Stimulated activated CD4-positive, alpha-beta T cell treated with anti-CD3 and anti-CD28 coated beads, Interleukin-15, amount 100 ng/mL, for 48 hours (primary cell): ENCODE measurements at places on chromosomes 7 and 10.

DNA sequence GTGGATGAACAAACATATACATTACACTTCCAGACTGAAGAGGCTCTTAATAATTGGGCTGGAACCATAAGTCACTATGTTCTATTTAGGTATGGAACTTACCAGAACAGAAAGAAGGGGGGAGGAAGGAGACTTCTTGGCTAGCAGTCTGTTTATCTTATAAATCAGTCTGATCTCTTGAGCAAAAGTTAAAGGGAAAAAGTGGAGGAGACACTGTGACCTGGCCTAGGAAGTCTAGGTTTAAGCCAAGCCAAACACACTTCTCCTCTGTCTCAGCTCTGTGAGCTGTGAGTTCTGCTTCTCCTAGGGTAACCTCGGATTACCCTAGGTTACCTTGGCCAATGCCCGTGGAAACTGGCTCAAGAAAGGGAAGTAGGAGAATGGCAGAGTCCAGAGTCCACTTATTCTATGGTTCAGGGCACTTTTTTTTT lies 95.2 kb downstream of the PFKFB3 start:
- no peak for DNase-seq

GRCh38 chr7:38671911-38672905 lies 41.0 kb upstream of the AMPH start:
- no peak for DNase-seq

DNA sequence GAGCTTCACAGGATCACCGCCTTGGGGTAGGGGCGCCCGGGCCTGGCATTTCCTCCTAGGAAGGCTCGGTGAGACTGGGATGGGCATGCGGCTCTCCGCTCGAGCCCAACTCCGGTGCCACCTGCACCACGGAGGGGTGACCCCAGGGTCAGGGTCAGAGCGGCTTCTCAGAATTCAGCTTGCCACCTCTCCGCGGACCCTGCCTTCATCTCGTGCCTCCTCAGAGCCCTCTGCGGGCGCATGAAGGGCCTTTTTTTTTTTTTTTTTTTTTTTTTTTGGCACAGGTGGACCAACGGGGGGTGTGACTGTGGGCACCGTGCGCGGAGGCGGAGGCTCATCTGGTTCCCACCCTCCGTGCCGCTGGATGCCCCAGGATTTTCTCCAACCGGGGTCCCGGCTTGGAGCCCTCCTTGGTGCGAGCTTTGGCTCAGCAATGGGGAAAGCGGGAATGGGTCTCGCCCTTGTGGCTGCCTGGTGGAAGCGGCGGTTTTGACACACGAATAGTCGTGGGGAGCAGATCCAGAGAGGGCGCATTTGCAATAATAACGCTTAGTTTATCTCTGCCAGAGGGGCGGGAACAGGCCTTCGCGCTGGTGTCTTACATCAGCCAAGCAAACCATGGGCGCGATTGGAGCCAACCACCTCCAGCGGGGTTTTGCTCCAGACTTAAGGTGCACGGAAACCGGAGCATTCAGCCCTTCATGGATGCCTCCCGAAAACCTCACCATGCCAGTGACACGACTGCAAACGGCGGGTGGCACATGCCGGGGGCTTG lies 5.0 kb upstream of the TNRC18 start:
- DNase-seq: no peak

DNA sequence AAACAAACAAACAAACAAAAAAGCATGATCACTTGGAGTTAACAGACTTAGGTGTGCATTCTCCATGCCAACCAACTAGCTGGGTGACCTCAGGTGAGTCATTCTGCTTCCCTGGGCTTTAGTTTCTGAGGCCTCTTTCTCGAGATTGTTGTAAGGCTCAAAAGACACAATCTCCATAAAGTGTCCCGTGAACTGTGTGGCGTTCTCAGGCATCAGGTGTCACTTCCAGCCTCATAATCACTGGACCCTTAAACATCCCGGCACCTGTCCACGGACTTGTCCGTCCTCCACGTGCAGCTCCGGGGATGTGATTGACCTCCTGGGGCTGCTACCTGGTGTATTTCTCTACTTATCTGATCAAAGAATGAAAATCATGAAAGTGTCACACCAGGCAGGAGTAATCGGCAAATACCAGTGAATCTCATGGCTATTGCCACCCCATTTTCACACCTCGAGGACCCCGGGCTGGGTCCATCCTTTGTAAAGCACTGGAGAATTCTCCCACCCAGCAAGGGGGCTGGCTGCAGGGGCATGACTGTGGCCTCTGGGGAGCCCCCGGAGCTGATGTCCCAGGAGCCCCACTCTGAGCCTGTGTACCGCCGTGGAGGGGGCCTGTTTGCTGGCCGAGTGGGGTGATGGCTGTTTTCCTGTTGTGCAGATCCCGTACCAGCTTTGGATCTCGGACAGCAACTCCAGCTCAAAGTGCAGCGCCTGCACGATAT lies 189.8 kb upstream of the SH2B2 start:
- no peak for DNase-seq

DNA sequence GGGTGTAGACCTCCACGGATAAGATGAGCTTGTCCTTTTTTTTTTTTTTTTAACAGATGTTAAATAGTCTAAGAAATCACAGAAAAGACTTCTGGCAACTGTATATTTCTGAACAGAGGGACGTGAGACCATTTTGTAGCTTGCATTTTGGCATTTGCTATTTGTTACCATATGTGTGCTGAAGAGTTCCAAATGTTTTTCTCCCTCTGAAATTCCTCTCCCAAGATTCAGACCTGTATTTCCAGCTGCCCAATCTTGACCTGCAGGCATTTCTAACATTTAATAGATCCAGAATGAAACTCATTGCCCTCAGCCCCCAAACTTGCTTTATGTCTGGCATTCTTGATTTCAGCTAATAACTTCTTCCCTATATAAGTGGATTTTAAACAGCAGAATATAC lies 223.1 kb upstream of the FZD1 start:
- no peak for DNase-seq

DNA sequence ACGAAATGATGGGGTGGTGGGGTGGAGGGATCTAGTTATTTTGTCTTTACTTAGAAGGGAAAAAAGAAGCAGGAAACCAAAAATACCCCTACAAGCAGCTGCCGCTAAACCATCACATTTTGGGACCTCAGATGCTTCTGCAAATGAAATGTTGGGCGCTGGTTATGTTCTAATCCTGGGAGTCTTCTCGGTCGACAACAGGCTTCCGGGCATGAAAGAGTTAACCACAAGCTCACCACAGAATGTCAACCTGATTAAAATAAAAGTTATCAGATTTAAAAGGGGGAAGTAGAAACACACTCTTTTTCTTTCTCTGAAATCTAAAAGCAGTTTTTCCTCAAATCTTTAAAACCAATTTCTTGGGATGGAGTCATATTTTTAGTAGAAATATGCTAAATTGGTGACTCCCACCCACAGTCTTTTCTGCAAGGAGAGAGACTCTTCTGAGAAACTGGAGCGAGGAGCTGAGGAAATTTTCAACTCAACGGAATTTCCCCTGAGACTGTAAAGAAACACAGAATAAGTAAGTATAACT lies 16.8 kb downstream of the IL2RA start:
- no peak for DNase-seq

GRCh38 chr7:69703099-69703498 lies 104.8 kb downstream of the AUTS2 start:
- DNase-seq: no peak

GRCh38 chr10:87706731-87707130 lies 47.1 kb downstream of the PAPSS2 start:
- DNase-seq: no peak

- no peak for DNase-seq
These were observed 74.0 kb downstream of the DGKI start for GRCh38 chr7:137772748-137773147.

GRCh38 chr10:44567471-44567870 lies 182.6 kb upstream of the CXCL12 start:
- no peak for DNase-seq

DNA sequence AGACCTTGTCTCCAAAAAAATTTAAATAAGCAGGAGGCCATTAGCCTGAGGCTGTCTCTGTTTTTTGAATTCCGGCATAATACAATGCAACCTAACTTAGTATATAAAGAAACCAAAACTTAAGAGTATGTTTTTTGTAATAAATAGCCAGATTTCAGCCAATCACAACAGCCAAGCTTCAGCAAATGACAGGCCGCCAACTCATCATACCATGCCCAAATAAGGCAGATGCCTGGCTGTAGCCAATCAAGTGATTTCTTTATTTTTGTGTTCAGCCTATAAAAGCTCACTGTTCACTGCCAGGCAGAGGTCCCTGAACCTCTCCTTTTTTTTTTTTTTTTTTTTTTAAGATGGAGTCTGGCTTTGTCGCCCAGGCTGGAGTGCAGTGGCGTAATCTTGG lies 12.7 kb upstream of the PURB start:
- DNase-seq: no peak

GRCh38 chr7:88001744-88002530 lies 67.9 kb downstream of the ADAM22 start:
- DNase-seq: no peak

DNA sequence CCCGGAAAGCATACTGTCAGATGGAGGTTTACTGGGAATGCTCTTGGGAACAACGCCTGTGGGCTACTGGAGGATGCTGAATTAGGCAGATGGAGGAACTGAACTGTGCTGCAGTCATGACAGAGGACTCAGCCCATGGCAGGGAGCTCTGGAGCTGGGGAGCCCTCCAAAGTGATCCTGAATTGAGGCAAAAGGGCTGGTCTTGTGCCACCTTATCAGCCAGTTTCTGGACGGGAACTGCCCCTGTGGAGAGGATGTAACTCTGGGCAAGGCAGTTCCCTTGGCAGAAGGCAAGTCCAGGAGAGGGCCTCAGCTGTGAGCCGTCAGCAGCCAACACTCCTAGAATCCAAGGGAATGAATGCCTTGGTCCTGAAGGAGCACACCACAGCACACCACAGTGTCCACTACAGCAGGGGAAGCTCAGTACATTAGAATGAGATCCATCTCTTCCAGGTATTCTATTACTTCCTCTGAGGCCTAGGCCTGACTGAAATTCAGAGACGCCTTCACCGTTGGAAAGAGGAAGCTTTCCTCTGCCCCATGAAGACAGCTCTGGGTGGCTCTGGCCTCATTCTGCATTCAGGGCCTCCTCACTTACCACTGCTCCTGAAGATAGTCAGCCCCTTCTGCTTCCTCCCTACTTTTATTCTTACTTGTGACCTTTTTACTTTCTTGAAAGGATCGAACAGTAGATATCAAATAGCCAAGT lies 139.6 kb upstream of the GPR26 start:
- no peak for DNase-seq

- no peak for DNase-seq
These were observed 39.1 kb downstream of the WNT2 start for GRCh38 chr7:117283779-117284178.

DNA sequence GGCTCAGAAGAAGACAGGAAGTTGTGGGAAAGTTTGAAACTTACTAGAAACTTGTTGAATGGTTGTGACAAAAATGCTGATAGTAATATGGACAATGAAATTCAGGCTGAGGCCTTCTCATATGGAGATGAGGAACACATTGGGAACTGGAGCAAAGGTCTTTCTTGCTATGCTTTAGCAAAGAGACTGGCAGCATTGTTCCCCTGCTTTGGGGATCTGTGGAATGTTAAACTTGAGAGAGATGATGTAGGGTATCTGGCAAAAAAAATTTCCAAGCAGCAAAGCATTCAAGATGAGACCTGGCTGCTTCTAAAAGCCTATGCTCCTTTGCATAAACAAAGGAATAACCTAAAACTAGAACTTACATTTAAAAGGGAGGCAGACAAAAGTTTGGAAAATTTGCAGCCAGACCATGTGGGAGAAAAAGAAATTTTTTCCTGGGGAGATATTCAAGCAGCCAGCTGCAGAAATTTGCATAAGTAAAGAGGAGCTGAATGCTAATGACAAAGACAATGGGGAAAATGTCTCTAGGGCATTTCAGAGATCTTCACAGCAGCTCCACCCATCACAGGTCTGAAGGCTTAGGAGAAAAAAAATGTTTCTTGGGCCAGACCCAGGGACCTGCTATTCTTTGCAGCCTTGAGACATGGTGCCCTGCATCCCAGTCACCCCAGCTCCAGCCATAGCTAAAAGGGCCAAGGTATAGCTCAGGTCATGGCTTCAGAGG lies 16.5 kb upstream of the KCND2 start:
- DNase-seq: no peak

- no peak for DNase-seq
These were observed 13.5 kb downstream of the IQCE start for GRCh38 chr7:2572101-2572842.

DNA sequence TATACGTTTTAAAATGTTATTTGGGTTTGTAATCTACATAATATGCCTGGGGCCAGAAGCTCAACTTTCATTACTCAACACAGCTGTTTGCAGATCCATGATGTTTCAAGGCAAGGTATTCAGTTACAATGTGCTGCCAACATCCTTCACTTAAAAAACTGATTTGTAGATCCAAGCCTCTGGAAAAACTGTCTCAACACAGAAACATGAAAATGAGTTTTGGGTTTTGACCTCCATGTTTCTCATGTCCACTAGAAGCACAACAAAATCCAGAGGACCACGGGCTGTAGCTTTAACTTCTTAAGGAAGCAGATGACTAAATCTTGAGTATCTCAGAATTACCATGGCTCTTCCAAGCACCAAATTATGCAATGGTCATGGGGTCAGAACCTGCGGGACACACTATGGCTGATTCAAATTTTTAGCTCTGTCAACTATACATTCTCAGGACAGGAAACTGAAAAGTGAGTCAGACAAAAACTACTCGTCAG lies 247.1 kb upstream of the GRB10 start:
- DNase-seq: no peak

DNA sequence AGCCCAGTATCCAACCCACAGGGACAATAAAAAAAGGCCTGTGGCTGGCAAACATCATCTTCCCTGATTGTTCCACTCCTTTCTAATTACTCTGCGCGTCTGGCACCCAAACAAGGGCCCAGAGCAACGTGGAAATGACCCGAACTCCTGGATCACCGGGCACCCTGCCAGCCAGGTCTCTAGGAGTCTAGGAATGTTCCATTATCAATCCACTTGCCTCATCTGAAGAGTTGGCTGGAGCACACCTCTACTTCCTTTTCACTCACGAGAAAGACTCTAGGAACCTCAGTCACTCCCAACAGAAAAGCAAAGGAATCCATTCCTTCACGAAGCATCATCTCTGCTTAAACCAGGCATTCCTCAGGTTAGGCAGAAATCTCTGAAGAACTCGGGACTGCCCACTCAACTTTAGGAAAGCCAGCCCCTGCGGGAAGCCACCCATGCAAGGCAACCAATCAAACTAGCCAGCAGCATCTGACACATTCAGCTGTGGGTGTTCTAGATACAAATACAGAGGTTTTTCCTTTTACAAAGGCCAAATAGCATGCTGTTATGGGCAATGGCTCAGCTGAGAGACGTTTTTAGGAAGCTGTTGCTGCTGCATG lies 37.7 kb downstream of the ATXN7L1 start:
- DNase-seq: no peak

- no peak for DNase-seq
These were observed 8.4 kb downstream of the USP6NL start for GRCh38 chr10:11602919-11603523.
